ENCODE measurements at places on chromosomes 12 and 14. TPM values are rescaled to one million over a fixed set of nuclear protein-coding genes. Genes with fewer than 3 reads are reported as not detected.

DIO3 gene
- 0.91 TPM for total RNA-seq

ASIC1 gene
- total RNA-seq: 2.0 TPM

PEBP1 gene
- 193 TPM for total RNA-seq

TMEM132C gene
- 16.5 TPM for total RNA-seq

CD4 gene
- 60.6 TPM for total RNA-seq

DEPDC4 gene
- 6.2 TPM for total RNA-seq
